ENCODE measurements at places on chromosomes 12 and 14. TPM values are rescaled to one million over a fixed set of nuclear protein-coding genes. Genes with fewer than 3 reads are reported as not detected.

Gene OR10AD1
- total RNA-seq, result not detected

Gene AKAP6
- total RNA-seq, result 10.9 TPM

Gene PHETA1
- total RNA-seq, result 4.1 TPM

Gene FOXG1
- total RNA-seq, result not detected

Gene MLF2
- 88.6 TPM for total RNA-seq

Gene SPX
- 1.3 TPM for total RNA-seq

Gene ERBB3
- 0.66 TPM for total RNA-seq

Gene FAR2
- total RNA-seq, result 5.4 TPM

Gene SLC38A4
- 1.8 TPM for total RNA-seq

Gene KTN1
- total RNA-seq, result 164 TPM

Gene TAS2R42
- not detected for total RNA-seq

Gene FAM90A1
- total RNA-seq, result 0.33 TPM

Gene NOVA1
- 5.1 TPM for total RNA-seq

Gene TMEM132C
- under 0.01 TPM for total RNA-seq

Gene STAT6
- 103 TPM for total RNA-seq

Gene SDR9C7
- total RNA-seq, result not detected

Gene KRT5
- total RNA-seq, result not detected

Gene FOXM1
- 7.3 TPM for total RNA-seq

Gene ACSS3
- 32.9 TPM for total RNA-seq

Gene IPO4
- 25.3 TPM for total RNA-seq

Gene RAD51AP1
- 4.1 TPM for total RNA-seq

Gene CRIP1
- 3.0 TPM for total RNA-seq

Data from fibroblast of lung (primary cell).